ENCODE measurements at places on chromosomes 11 and 22. TPM values are rescaled to one million over a fixed set of nuclear protein-coding genes. Genes with fewer than 3 reads are reported as not detected.

Gene HBG2
- not detected for total RNA-seq

Gene APOL4
- not detected for total RNA-seq

Gene TBX1
- total RNA-seq: under 0.01 TPM

Gene ANO1
- not detected for total RNA-seq

Gene OTOG
- total RNA-seq: not detected

Gene UEVLD
- 19.5 TPM for total RNA-seq

Gene MUC5AC
- not detected for total RNA-seq

Gene OR5J2
- not detected for total RNA-seq

Gene JHY
- 0.45 TPM for total RNA-seq

Gene GPHA2
- total RNA-seq: not detected

Gene OR8G1
- total RNA-seq: not detected

Gene ALKBH8
- 3.4 TPM for total RNA-seq

Gene LMO1
- total RNA-seq: not detected

Gene SLC3A2
- total RNA-seq: 168 TPM

Gene IL18
- total RNA-seq: 0.59 TPM

Gene DGAT2
- 1.0 TPM for total RNA-seq

Gene CARD18
- not detected for total RNA-seq

Gene CCDC116
- total RNA-seq: not detected

Gene KRTAP5-8
- total RNA-seq: not detected

Gene VPREB1
- not detected for total RNA-seq

Gene SMC1B
- total RNA-seq: not detected

Gene NCF4
- not detected for total RNA-seq

Gene IGLL1
- not detected for total RNA-seq

Gene MCHR1
- total RNA-seq: not detected

Gene GTSE1
- 20.2 TPM for total RNA-seq

Gene RPS13
- 1,306 TPM for total RNA-seq

Gene CYTH4
- 0.17 TPM for total RNA-seq

Gene KRTAP5-7
- total RNA-seq: not detected

Gene MISFA
- total RNA-seq: 0.34 TPM

Gene SSTR3
- not detected for total RNA-seq

Gene CATSPERZ
- not detected for total RNA-seq
